ENCODE measurements at places on chromosomes 4 and X.
A peak's percentile ranks its signal among the peaks of the same experiment; 100 is the strongest.

- DNase-seq = peak; percentile 79
Measured at GRCh38 chr4:139919521-139919920, 234.5 kb downstream of the MAML3 start.

DNA sequence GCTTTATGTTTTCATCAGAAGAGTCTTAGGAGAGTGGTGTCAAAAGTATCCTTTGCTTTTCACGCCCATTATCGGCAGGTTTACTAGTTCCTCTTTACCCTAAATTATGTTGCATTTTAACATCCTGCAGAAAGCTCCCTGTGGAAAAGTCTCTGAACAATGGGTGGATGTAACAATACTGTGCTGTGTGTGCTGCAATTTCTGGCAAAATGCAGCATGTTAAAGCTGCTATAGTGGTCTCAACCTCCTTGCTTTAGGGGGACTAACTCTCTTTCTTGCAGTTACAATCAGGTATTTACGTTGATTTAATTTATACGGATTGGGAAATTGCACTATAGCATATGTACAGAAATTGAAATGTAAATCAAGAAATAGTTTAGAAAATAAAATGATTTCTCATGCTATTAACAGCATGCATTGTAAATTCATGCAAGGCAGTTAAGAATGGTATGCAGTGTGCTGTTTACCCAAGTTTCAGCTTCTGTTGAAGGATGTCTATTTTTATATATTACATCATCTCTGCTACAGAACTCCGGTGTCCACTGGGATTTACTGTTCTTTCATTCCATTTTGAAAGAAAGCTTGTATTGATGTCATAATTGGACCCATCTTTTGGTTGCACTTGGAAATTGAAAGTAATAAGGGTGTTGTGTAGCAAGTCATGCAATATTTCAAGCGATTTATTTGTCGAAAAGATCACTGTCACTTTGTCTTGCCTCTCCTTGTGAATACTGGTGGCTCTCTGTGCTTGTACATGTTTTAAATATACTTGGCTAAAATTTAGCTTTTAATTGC lies 145.7 kb downstream of the RAPGEF2 start:
- peak; percentile 86 for DNase-seq

GRCh38 chrX:112868586-112868985 lies 28.0 kb upstream of the AMOT start:
- DNase-seq = no peak

DNA sequence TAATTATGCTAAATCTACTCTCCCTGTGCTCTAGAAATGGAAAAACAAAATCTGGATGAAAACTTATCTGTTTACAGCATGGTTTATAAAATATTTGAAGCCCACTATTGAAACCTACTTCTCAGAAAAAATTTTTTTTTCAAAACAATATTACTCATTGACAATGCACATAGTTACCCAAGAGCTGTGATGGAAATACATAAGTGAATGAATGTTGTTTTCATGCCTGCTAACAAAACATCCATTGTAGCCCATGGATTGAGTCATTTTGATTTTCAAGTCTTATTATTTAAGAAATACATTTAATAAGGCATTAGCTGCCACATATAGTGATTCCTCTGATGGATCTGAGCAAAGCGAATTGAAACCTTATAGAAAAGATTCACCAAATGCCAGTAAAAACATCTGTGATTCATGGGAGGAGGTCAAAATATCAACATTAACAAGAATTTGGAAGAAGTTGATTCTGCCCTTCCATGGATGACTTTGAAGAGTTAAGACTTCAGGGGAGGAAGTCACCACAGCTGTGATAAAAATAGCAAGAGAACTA lies 144.7 kb upstream of the HHIP start:
- no peak for DNase-seq

- DNase-seq = no peak
Measured at GRCh38 chrX:122584981-122585380, 599.1 kb upstream of the GRIA3 start.

GRCh38 chrX:30241724-30242415 lies at the start of gene MAGEB4:
TSS of gene MAGEB4 (plus strand) at chrX:30242000. CDS start at chrX:30242136, 136 bp downstream.
- DNase-seq = no peak

DNA sequence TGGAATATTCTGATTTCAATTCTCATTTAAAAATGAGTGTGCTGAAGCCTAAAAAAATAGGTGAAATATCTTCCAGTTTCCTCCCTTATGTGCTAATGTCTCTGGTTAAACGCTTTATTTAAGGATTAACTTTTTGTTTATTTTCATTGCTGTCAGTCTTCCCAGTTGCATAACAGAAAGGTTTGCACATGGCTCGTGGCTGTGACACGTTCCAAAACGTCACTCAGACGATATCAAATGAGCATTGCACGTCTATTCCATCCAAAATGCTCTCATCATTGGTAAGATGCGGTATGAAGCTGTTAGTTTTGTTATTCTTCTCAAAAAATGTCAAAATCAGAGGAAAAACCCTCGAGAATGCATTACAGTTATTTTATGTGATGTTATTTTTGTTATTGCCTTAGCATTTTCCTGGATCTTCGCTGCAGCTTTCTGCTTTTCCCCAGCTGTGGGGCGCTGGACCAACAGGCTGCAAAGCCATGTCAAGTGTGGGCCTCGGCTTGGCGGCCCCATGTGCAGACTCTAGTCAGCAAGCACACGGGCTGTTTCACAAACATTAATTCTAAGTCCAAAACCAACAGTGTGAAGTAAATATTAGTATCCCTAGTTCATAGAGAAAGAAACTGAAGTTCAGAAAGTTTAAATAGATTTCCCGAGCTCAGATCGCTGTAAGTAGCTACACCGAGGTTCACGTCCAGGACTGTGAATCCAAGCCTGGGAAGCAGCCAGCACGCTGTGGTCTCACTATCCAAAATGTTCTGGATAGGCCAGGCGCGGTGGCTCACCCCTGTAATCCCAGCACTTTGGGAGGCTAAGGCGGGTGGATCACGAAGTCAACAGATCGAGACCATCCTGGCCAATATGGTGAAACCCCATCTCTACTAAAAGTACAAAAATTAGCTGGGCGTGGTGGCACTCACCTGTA lies 793.4 kb upstream of the FRG1 start:
- DNase-seq = no peak

- DNase-seq = no peak
Measured at GRCh38 chrX:22087011-22087557, 55.0 kb downstream of the PHEX start.

GRCh38 chr4:126191536-126191935 lies 876.8 kb downstream of the FAT4 start:
- DNase-seq = no peak

GRCh38 chr4:120873554-120873953 lies 49.0 kb downstream of the PRDM5 start:
- no peak for DNase-seq

- no peak for DNase-seq
Measured at GRCh38 chrX:133911825-133912495, 73.4 kb downstream of the GPC3 start.

GRCh38 chr4:177100307-177100706 lies 209.4 kb upstream of the NEIL3 start:
- DNase-seq = no peak

GRCh38 chrX:134172588-134173259 lies 64.3 kb upstream of the CCDC160 start:
- DNase-seq = peak; percentile 1

- DNase-seq = peak; percentile 75
Measured at GRCh38 chr4:5365071-5366008, 314.1 kb downstream of the STK32B start.

- DNase-seq = no peak
Measured at GRCh38 chrX:52990848-52991247, 32.5 kb upstream of the FAM156A start.

DNA sequence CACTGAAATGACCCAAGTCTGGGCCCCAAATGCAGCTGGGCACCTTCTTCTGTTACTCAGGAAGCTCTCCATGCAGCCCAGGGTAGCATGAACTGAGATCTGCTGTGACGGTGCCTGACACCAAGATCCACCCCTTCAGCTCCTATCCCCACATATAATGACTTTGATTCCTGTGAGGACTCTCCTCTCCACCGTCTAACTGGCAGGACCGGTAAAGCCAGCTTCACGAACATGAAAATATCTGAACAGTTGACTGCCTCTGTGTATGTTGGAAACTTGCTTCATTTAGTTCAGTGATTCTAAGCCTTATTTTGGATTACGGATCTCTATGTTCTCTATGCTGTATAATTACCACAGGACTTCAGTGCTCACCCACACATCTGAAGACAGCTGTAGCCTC lies 115.5 kb upstream of the TMEM150C start:
- no peak for DNase-seq

GRCh38 chrX:40104630-40104984 lies 6.8 kb upstream of the BCOR start:
- DNase-seq = peak; percentile 80

GRCh38 chrX:39399387-39399786 lies 598.1 kb downstream of the MID1IP1 start:
- DNase-seq = no peak

DNA sequence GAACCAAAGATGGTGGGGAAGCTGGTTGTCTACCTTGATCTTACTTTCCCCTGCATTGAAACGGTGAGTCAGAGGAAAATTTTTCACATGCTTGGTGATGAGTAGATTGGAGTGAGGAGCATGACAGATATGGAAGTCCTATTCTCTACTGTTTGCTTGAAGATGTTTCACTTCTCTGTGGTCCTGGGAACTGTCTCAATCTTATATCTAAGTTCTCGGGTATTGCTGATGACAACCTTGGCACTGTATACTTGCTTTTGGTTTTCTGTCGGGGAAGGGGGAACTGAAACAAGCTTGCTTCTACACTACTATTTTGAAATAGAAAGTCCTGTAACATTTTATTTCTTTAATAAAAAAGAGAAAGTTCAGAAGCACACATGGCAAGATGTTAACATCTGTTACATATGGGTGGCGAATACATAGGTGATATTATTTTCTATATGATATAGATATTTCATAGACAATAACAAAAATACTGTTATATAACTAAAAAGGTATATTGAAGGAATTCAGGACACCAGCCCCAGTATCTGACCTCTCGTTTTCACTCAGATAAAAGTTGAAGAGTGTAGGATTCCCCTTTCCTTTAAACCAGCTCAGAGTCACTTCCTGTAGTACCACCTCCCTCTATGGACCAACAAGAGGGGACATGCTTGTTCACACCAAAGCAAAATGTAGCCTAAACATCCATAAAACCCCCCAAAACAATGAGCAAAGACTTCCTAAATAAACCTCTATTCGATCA lies 88.8 kb downstream of the FMR1NB start:
- no peak for DNase-seq

- DNase-seq = no peak
Measured at GRCh38 chr4:65671372-65671771, 1.1 kb upstream of the EPHA5 start.

DNA sequence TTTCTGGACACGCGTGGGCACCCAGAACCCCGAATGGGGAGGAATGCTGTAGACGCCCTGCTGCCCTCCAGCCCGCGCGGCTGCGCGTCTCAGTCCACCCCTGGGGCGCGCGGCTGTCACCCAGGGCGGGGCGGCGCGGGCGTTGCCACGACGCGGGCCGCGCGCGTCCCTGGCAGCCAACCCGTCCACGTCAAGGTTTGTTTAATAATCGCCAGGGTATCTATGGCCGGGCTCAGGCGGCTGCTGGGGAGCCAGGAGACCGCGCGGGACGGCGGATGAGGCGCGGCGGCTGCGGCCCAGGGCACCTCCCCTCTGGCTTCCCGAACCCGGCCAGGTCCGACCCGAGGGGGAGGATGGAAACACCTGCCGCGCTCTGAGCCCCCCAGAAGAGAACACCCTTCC lies at the start of gene SPATA18:
SPATA18 (plus strand) TSS at position 92 of the 402 bp plus-strand sequence. CDS start 401 bp downstream, outside the sequence.
- peak; percentile 18 for DNase-seq

DNA sequence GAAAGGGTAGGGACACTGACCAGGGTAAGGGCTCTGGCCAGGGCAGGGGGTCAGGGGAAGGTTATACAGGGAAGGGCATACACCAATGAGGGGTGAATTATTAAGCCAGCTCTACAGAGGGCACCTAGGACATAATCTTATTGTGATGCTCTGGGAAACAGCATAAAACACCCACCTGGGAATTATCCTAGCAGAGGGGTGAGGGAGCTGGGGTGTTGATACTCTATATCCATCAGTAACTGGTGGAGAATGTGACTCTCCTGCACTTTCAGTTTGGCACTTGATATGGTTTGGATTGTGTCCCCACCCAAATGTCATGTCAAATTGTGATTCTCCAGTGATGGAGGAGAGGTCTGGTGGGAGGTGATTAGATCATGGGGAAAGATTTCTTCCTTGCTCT lies 291.2 kb downstream of the ASMT start:
- DNase-seq = no peak

- peak; percentile 94 for DNase-seq
Measured at GRCh38 chrX:49039598-49040375, 3.4 kb downstream of the TFE3 start.

- DNase-seq = no peak
Measured at GRCh38 chrX:139063364-139063763, 351.8 kb upstream of the FGF13 start.

DNA sequence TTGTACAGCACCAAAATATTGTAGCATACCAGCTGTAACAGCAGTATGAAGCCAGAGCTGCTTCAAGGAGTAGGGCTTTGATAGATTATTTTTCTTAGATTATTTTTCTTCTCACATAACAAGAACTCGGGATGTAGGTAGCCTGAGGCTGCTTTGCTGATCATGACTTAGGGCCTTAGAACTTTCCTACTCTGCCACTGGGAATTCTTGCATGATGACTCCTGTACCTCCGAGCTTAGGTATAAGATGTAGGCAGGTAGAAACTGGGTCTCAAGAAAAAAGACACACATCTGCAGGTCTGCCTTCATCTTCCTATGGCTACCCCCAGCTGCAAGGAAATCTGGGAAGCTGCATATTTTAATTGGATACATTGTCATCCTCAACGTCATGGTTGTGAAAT lies 115.9 kb upstream of the PNPLA4 start:
- no peak for DNase-seq

GRCh38 chrX:153909980-153910360 lies 5.5 kb downstream of the AVPR2 start:
- DNase-seq = no peak

DNA sequence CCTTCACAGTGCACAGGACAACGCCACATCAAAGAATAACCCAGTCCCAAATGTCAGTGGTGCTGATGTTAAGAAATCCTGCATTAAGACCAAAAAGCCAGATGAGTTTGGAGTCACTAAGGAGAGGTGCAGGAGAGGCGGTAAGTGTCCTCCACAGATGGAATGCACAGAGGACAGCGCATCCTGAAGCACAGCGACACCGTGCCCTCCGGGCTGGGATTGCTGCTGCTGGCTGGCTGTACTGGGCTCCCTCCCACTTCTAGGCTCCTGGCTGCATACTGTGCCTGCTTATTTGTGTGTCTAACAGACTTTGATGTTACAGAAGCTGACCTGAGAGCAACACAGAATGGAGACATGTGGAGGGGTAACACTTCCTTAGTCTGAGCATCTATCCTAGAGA lies 325.6 kb upstream of the BOD1L1 start:
- DNase-seq = no peak

DNA sequence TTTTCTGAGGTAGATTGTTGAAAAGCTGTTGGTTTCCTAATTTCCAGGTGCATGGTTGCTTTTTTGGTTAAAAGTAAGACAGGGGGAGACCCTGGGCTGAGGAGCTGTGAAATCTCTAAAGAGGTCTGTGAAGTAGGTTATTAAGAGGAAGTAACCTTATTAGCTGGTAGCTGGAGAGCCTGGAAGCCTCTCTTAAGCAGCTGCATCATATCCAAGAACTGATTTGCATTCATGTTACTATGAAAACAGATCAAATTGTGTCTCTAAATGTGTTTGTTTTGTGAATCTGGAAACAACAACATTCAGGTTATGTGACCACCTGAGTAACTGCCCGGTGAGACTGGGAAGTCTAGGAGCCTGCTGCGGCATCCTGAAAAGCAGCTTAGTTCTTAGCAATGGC lies 54.1 kb downstream of the ARHGAP10 start:
- peak; percentile 38 for DNase-seq

Measured in cardiac fibroblast (primary cell).